T47D (cell line): ENCODE measurements at places on chromosomes 5 and 9.

DNA sequence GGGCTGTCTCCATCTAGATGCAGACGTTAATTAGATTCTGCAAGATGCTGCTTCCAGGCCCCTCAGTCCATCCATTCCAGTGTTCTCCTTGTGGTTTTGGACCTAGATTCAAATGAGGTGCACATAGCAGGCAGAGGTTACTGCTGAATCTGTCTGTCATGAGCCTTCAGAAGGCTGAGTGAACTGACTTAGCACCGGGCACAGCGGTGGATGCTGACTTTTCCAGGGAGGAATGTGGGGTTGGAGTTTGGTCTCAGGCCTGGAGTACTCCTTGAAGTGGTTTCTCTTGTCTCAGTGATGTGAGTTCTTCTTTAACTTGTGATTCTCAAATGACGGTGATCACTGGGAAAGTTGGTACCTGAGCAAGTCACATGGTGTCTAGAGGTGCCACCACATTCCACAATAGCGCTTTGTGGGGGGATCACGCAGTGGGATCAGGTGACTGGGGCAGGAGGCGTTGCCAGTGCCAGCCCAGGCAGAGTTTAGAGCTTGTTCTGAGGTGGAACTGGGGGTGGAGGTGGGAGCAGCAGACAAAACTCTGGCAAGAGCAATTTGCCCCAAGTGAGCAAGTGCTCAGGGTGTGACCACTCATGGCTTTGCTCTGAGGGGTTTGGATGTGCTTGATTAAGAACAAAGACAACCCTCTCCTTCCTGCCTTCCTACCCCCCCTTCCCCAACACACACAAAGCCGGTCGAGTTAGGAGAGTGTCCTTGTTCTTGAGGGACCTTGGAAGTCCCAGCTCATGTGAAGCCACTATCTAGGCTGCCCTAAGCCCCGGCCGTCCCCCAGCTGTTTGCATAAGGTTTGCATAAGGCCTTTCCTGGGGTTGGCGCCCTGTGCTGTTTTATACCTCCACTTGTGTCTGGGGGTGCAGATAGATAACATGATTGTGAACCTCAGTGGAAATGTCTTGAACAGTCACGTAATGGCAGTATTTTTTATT is 25.1 kb downstream of the JADE2 start:
- no peak for DNase-seq

- DNase-seq = no peak
Observed at GRCh38 chr9:7974335-7974960, 174.9 kb upstream of the DMAC1 start.

GRCh38 chr9:127273326-127273725 is 8.8 kb downstream of the GARNL3 start:
- no peak for DNase-seq

- no peak for DNase-seq
Observed at GRCh38 chr9:124066783-124067577, 55.4 kb downstream of the LHX2 start.

DNA sequence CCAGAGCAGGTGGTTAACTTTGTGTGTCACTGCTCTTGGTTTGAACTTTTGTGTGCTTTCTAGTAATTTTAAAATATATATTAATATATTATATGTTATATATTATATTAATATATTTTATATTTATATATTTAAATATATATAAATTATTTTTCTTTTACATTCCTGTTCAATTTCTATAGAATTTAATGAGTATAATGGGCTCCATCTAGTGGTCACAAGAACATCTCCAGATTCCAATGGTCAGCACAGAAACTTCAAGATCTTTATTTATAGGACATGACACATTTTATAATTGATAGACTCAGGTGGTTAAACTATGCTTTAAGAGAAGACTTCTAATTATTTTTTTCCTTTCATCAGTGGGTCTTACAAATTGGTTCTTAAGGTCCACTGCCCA is 39.1 kb downstream of the COL23A1 start:
- peak; percentile 45 for DNase-seq

DNA sequence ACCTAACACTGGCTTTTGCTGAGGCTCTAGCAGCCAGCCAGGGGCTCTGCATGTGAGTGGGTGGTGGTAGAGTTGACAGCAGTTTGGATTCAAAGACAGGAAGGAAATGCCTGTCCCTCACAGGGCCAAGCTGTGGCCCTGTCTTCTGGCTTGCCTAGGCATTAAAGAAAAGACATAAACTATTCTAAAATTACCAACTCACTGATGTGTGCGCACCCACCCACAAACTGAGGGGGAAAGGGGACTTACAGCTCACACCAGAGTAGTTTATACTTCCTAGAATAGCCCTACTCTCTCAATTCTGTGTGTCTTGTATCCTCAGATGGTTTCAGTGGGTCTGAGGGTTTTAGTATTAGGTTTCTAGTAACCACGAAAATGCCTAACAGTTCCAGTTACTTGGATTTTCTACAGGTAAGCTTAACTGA is 18.3 kb upstream of the IL13 start:
- DNase-seq = no peak

- no peak for DNase-seq
Observed at GRCh38 chr9:97363661-97364299, 48.1 kb upstream of the TDRD7 start.

DNA sequence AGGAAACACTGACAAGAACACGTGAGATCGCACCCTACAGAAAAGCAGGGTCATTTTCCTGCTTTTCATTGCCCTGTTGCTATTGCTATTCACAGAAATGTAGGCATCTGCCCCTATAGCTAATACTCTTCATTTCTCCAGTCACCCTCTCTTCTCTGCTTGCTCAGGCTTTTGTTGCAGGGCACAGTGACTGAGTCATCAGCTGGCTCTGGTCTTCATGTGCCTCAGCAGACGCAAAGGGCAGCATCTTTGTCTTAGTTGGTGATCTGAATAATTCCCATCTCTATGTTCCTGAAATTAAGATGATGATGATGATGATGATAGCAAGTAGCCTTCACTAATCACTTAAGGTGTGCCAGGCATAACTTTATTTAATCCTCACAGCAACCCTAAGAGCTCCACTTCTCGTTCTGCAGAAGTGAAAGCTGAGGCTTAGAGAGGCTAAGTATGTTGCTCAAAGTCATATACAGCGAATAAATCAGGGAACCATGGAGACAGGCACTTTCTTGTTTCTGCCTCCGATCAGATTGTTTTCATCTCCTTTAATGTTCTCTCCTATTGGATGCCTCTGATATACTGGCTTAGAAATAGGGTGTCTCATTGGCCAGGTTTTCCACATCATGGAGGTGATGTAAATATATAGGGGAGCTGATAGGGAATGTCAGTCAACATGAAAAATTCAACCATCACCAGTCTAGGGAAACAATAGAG is 133.0 kb upstream of the STK32A start:
- no peak for DNase-seq

GRCh38 chr9:88531920-88532698 is 2.9 kb upstream of the NXNL2 start:
- peak; percentile 82 for DNase-seq

DNA sequence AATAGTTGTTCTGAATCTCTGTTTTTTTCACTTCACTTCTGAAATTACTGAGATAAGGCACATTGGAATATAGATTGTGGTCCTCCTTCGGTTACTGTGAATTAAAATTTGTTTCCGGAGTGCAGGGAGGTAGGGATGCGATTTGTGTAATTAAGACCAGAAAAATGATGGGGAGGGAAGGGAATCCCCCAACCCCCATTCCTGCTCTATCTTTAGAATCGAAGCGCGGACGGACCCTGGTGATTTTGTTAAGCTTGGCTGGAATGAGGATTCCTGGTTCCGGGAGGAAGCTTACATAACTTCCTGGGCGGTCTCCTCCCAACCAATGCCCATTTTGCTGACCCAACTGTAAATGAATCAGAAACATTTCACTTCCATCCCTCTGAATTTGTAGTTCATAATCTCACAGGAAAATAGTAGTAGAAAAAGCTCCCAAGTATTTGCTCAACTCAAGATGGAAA is 220.1 kb upstream of the MSX2 start:
- DNase-seq = no peak

GRCh38 chr5:178504340-178504960 is 85.7 kb downstream of the COL23A1 start:
- no peak for DNase-seq

DNA sequence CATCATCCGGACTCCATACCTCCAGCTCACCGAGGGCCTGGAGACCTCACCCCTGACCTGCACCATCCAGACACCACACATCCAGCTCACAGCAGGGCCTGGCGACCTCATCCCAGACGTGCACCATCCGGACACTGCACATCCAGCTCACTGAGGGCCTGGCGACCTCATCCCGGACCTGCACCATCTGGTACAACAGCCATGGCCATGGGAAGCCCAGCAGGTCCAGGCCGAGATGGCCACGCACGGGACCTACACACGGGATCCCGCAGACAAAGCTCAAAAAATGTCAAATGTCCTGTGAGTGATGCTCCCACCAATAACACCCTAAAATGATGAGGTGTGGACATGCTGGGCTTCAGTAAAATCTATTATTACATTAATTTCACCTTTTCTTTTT is 9.7 kb downstream of the TERT start:
- DNase-seq = no peak

GRCh38 chr9:131361202-131361833 is 32.6 kb upstream of the PRRC2B start:
- no peak for DNase-seq

GRCh38 chr5:150789943-150790611 is 11.5 kb downstream of the SMIM3 start:
- no peak for DNase-seq

- DNase-seq = no peak
Observed at GRCh38 chr9:1120500-1121165, 70.5 kb downstream of the DMRT2 start.

DNA sequence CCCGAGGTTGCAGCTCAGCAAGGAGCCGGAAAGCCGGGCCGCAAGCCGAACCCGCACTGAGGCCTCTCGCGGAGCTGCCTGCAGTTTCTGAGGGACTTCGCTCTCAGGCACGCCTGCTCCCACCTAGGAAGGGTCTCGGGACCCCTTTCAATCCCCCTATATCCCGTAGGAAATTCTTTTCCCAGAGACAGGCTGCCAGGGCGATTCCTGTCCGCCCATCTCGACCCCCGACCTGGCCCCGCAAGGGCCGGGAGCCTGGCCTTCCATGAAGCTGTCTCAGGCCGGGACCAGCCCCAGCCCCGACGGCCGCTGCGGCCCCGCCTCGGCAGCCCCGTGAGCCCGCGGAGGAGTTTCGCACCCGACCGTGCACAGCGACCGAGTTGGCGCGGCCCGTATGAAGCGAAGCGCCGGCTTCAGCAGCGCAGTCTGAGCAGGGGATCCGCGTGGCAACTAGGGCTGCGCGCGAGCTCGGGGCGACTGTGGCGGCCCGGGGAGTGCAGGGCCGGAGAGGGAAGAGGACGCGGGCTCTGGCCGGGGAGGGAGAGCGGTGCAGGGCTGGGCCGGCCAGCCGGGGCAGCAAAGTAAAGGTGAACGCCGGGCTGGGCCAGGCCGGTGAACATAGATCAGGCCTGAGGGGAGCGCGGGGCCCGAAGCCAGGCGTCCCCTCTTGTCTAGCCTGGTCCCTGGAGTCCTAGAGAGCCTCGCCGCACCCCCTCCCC is 977 bp upstream of the PRDM12 start:
- DNase-seq = peak; percentile 31

- no peak for DNase-seq
Observed at GRCh38 chr5:104184264-104184663, 621.7 kb upstream of the NUDT12 start.

- no peak for DNase-seq
Observed at GRCh38 chr9:35915681-35916294, 6.5 kb downstream of the SPAAR start.

GRCh38 chr5:126965487-126965886 is 64.9 kb downstream of the MARCHF3 start:
- DNase-seq = no peak

DNA sequence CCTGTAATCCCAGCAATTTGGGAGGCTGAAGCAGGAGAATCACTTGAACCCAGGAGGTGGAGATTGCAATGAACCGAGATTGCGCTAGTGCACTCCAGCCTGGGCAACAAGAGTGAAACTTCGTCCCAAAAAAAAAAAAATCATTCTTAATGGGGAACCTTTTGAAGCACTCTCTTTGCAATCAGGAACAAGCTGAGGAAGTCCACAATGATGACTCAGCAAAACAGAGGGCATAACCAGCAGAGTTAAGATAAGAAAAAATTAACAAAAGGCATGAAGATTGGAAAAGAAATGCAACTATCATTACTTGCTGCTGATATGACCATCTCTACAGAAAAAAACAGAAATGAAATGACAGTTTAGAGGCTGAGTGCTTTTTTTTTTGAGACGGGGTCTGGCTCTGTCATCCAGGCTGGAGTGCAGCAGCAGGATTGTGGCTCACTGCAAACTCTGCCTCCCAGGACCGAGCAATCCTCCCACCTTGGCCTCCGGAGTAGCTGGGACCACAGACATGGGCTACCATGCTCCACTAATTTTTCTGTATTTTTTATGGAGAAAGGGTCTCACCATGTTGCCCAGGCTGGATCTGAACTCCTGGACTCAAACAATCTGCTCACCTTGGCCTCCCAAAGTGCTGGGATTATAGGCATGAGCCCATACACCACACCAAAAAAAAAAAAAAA is 88.0 kb downstream of the FNBP1 start:
- DNase-seq = no peak

- no peak for DNase-seq
Observed at GRCh38 chr5:115459855-115460341, 84.7 kb downstream of the FEM1C start.

- no peak for DNase-seq
Observed at GRCh38 chr9:73412874-73413273, 261.2 kb downstream of the ANXA1 start.

DNA sequence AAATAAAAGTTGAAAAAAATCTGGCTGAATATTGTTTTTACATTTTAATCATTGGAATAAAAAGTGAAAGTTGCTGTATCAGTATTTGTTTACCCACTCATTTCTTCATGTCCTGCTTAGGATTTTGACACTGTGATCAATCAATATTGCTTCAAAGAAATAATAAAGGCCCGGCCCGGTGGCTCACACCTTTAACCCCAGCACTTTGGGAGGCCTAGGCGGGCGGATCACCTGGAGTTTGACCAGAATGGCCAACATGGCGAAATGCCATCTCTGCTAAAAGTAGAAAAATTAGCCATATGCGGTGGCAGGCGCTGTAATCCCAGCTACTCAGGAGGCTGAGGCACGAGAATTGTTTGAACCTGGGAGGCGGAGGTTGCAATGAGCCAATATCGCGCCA is 93.7 kb upstream of the CTNND2 start:
- no peak for DNase-seq

- no peak for DNase-seq
Observed at GRCh38 chr5:113510836-113511451, 2.5 kb upstream of the YTHDC2 start.

DNA sequence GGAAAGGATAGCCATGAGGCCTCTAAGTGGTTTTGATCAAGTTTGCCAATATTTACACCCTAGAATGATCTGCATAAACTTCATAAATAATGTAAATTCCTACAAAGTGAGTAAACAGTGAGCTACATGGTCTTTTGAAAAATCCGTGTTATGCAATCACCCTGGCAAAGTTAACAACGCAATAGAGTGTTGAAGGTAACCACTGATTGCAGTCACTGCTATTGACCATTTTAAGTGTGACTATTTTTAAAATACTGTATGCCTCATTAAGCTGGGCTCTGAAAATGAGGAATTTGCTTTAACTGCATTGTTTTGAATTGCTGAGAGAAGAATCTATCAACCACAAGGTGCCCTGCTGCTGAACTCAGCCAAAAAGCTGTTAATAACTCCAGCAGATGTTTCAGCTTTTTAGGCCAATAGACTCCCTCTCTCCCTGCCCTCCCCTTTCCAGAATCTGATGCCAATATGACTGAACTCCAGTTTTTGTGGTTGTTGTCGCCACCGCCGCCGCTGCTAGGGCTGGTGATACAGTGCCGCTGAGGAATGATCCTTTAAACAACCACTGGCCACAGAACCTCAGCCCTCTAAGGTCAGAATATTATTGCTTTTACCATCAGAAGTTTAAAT is 35.3 kb upstream of the SMARCA2 start:
- no peak for DNase-seq

GRCh38 chr5:143008809-143009521 is 238.8 kb downstream of the ARHGAP26 start:
- peak; percentile 25 for DNase-seq
